ENCODE measurements at places on chromosomes 1 and 21. TPM values are rescaled to one million over a fixed set of nuclear protein-coding genes. Genes with fewer than 3 reads are reported as not detected.

VCAM1 gene
- 1.4 TPM for total RNA-seq

HES2 gene
- not detected for total RNA-seq

- peak; percentile 77 for DNase-seq
These were observed 49.8 kb upstream of the RCC1 start for GRCh38 chr1:28456078-28456477.

DNA sequence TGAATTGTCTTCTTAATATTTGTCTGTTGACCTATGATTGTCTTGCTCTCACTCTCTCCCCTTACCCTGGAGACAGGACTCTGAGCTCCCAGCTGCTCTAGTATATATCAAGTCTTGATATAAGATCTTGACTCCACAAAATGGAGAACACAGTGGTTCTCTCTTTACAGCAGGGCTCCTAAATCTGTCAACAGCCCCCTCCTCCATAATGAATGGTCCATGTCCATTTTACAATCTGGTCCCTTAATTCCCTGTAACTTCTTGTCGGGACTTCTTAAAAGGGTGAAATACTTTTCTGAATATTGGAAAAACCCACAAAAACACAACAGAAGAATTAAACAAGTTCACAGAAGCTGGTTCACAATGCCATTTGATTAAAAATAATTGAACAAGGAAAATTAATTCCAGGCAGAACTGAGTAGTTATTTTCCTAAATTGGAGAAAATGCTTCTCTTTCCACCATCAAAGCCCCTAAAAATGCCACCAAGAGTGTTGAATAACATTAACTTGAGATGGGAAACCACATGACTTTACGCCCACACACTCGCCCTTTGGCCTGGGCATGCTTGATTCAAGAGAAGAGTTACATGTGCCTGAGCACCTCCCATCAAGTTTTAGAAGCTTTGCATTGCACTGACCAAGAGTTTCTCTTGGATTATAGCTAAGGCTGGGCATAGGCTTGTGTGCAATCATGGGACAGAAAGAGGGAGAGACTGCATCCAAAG, 109.8 kb downstream of the TOMM20 start:
- no peak for DNase-seq

GRCh38 chr1:15337656-15338402, 71.9 kb upstream of the EFHD2 start:
- peak; percentile 95 for DNase-seq

DNA sequence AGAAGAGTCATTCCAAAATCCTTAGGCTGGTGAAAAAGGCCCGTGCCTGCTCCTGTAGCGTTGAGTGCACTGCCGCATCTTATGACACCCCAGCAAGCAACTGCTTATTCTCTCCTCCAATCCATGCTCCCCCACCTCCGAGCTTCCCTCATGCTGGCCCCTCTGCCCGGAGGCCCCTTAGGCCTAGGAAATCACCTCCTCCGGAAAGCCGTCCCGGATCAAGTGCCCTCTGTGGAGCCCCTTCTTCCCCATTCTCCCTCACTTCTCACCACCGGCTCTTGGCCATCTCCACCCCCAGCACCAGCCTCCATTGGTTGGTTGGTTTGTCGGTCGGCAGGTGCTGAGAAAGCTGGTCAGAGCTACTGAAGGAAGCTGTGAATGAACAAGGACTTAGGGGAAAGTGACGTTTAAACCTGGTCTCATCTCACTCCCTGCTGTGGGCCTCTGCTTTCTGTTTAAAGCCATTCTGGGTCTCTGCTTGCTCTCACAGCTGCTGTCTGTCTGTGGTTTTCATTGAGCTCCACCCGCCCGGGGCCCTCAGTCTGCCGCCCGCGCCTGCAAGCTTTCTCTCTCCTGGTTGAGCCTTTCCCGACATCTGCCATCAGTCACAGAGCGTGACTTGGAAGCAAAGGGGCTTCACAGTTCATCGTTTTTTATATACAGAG, 122.2 kb downstream of the KCNN3 start:
- DNase-seq, result peak; percentile 54

GRCh38 chr1:39632682-39633417, 6.6 kb downstream of the HEYL start:
- peak; percentile 83 for DNase-seq

DNA sequence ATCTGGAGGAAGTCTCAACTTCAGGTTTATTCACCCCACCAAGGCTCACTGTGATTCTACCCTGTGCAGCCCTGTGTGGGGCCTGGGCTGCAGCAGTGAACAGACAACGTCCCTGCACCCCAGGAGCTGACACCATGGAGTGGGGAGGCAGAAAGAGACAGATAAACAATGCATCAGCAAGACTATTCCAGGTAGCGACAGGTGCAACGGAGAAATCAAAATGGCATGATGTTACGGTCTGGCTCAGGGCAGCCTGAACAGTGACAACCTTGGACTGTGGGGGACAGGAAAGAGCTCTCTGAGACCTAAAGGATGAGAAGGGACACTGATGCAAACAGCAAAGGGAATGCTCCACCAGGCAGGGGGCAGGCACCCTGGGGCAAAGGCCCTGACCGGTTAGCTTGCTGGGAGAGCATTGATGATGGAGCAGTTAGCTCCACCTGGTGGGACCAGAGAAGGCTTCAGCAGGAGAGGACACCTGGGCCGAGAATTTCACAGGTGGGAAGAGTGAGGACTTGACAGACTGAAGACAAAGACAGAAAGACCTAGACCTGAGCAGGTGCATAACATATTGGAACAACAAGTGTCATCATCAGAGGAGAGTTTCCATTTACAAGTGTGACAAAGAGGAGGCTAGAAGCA, 589.9 kb downstream of the MATN1 start:
- DNase-seq, result no peak

GRCh38 chr1:15368888-15369287, 40.8 kb upstream of the EFHD2 start:
- no peak for DNase-seq

TRABD2B gene
- not detected for total RNA-seq

CFAP107 gene
- total RNA-seq, result not detected

- DNase-seq, result no peak
These were observed 2063.9 kb downstream of the MRPL39 start for GRCh38 chr21:23543333-23543732.

DNA sequence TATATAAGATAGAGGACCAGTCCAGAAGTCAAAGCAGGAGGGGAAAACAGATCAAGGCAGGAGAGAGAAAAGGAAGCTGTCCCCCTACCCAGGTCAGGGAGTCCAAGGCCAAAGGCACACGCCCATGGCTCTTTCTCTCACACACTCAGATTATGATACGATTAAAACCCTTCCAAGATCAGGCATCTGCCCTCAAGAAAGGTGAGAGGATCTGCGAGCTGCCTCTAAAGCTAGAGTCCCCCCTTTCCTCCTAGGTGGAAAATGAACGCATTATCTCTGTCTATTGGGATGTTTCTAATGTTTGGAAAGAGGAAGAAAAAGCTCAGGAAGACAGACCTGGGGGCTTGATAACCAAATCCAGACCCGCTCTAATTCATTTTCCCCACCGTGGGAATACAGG, 7.6 kb downstream of the PAFAH2 start:
- DNase-seq, result no peak

GRCh38 chr21:45283611-45284455, 3.9 kb downstream of the POFUT2 start:
- DNase-seq, result no peak

DNA sequence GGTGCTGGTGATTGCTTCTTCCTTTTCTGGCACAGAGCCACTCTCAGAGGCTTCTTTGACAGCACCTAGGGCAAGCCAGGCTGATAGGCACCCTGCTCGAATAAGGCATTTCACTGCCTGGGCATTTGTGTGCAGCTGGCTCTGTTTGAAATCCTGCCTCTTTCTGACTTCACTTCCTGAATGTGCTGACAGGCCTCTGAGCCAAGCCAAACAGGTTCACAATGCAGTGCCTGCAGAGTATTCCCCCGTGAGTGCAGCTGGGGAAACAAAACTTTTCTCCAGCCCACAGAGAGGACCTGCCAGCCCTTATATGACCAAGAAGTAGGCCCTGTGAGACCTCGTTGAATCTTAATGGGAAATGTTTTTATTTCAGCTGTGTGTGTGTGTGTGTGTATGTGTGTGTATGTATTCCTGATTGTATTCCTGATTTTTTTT, 10.4 kb downstream of the JUN start:
- peak; percentile 52 for DNase-seq

- no peak for DNase-seq
These were observed 42.4 kb upstream of the CRB1 start for GRCh38 chr1:197225611-197226010.

- DNase-seq, result peak; percentile 84
These were observed 178.1 kb upstream of the NFIA start for GRCh38 chr1:60904099-60904851.

SPRR1A gene
- not detected for total RNA-seq

- DNase-seq, result peak; percentile 73
These were observed 100.0 kb upstream of the HNRNPU start for GRCh38 chr1:244964112-244964971.

- no peak for DNase-seq
These were observed 10.8 kb downstream of the HHAT start for GRCh38 chr1:210339500-210339899.

ZNF593OS gene
- total RNA-seq, result not detected

DNA sequence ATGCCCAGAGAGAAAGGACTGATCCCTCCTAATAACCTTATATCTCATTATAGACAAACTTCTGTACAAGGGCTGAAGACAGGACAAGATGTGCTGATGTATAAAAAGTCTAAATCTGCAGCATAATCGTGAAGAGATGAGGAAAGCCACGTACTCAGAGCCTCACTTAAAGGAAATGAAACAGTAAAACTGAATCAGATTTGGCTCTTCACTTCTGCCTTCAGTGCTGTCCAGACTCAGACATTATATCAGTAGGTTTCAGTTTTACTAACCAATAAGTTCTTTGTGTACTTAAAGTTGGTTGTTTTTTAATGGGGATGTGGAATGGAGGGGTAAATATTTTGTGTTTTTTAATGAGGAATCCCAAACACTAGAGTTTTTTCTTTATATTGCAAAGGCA, 45.3 kb upstream of the RGS1 start:
- DNase-seq, result peak; percentile 69

DNA sequence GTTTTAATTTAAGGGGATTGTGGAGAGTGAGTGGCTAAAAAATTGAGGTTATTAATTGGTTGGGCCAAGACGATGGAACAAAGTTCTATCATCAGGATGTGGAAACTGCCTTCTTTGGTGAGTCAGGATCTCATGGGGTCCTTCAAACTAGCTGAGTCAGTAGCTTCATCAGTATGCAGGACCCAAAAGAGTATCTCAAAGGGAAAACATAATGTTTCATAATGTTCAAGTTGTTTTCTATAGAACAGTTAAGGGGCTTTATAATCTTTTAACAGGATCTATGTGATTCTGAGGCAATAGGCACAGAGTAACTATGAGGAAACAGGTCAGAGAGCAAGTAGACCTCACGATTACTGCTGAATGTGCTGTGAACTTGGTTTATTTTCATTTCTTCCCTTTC, 3.2 kb upstream of the OLFML2B start:
- peak; percentile 26 for DNase-seq

DNA sequence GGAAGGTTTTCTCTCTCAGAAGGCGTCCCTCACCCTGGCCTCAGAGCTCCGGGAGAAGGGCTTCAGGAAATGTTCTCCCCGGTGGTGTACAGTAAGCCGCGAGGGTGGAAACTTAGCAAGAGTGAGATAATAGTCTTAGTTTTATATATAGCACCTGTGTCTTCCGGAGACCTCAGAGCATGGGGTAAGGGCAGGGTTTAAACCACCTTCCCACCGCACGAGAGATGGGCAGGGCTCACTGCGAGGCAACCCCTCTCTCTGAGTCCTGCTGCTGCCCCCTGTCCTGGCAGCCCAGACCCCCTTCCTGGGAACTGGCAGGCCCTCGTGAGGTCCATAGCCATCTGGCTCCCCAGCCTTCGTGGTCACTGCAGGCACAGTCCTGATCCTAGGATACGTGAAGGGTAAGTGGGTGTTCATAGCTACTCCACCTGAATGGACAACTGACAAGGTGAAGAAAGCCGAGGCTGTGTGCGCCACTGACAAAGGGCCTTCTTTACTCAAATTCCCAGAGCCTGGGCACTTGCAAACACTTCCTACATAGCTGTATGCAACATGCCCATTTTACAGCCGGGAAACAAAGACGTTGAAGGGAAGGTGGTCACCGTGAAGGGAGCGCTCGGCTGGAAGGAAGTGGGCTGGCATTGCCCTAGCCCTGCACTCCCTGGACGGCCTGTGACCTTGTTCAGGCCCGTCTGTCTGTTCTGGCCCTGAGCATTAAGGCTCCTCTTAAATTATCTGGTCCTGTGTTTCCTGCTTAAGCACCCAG, 26.9 kb downstream of the ITPKB start:
- DNase-seq, result no peak

- DNase-seq, result no peak
These were observed 52.9 kb downstream of the KCNC4 start for GRCh38 chr1:110262846-110263631.

- no peak for DNase-seq
These were observed 49.5 kb upstream of the ACOT11 start for GRCh38 chr1:54498383-54499096.

C1QC gene
- total RNA-seq, result not detected

DNA sequence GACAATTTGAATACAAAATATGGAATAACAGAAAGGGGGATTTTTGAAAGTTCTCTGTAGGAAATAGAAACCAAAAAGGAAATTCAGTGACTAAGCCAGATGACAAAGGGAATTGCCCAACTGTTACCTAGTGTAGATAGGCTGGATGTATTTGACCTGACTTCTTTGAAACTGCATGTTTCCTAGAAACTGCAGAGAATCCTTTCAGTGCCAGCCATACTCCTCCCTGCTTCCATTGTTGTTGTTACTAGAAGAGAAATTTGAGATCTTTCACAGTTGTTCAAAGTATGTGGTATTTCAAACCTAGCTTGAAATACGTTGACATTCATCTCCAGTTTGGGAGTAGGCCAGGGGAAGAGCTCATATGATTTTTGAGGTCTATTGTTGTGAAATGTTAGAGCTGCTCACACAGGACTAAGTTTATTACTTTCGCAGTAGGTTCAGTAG, 1.8 kb upstream of the GBP5 start:
- peak; percentile 87 for DNase-seq

- DNase-seq, result no peak
These were observed 29.2 kb downstream of the UCK2 start for GRCh38 chr1:165856606-165857005.

DNA sequence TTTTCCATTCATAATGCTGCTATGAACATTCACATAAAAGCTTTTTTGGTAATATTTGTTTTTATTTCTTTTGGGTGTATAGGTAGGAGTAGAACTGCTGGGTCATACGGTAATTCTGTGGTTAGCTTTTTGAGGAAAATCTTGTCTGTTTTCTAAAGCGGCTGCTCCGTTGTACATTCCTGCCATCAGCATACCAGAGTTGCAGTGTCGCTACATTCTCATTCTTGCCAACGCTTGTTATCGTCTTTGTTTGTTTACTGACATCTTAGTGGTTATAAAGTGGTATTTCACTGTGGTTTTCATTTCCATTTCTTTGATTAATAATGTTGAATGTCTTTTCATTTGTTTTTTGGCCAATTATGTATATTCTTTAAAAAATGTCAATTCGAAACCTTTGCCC, 469.8 kb upstream of the ZP4 start:
- no peak for DNase-seq

ALDH9A1 gene
- total RNA-seq, result 113 TPM

IVL gene
- 1.1 TPM for total RNA-seq

FCRL3 gene
- not detected for total RNA-seq

SYPL2 gene
- 0.13 TPM for total RNA-seq

GRCh38 chr1:236565530-236565929, 38.8 kb downstream of the HEATR1 start:
- no peak for DNase-seq
